Breast epithelium (tissue), 4 donors: ENCODE measurements at places on chromosomes 2 and 18. TPM values are rescaled to one million over a fixed set of nuclear protein-coding genes. Genes with fewer than 3 reads are reported as not detected.

- DNase-seq: no peak
These were observed 7.9 kb downstream of the SLC16A14 start for GRCh38 chr2:230060672-230061293.

- DNase-seq: no peak
These were observed 819 bp upstream of the MAP3K2 start for GRCh38 chr2:127388423-127389164.

- DNase-seq: no peak
These were observed 1.3 kb upstream of the PDK1 start for GRCh38 chr2:172554352-172555271.

GRCh38 chr2:50751311-50752031 is 280.5 kb downstream of the NRXN1 start:
- no peak for DNase-seq

DNA sequence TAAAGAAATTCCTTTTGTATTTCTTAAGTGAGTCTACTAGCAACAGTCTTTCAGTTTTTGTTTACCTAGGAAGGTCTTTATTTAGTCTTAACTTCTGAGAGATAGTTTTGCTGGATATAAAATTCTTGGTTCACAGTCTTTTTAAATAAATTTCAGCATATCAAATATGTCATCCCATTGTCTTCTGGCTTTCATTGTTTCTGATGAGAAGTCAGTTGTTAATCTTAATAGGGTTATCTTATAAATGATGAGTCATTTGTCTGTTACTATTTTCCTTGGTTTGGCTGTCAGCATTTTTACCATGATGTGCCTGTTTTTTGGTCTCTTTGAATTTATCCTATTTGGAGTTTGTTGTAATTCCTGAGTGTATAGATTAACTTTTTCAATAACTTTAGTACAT is 129.3 kb downstream of the FAM210A start:
- no peak for DNase-seq

- no peak for DNase-seq
These were observed 30.2 kb downstream of the NRP2 start for GRCh38 chr2:205712508-205712907.

DNA sequence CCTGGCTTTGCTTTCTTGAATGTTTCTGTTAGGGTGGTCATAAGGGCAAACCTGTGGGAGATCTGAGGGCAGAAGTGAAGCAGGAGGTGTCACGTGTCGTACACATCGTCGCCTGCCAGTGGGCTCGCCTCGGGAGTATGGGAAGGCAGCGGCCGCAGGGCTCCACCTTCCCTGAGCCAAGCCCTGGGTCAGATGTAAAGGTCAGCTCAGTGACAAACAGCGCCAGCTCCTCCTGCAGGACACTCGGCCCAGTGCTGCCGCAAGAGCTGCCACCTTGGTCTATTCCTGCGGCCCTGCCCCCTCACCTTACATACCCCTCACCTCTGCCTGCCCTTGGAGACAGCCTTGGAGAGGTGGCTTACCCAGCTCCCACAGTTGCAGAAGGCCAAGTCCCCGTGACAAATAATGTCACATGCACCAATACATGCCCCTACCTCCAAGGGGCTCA is 64.2 kb downstream of the PSMG2 start:
- no peak for DNase-seq

The C1QL2 gene
- 0.66 TPM for total RNA-seq

The C2orf15 gene
- 4.8 TPM for total RNA-seq

- no peak for DNase-seq
These were observed 786.6 kb upstream of the RAB6C start for GRCh38 chr2:129192841-129193253.

The NEU2 gene
- total RNA-seq: not detected

DNA sequence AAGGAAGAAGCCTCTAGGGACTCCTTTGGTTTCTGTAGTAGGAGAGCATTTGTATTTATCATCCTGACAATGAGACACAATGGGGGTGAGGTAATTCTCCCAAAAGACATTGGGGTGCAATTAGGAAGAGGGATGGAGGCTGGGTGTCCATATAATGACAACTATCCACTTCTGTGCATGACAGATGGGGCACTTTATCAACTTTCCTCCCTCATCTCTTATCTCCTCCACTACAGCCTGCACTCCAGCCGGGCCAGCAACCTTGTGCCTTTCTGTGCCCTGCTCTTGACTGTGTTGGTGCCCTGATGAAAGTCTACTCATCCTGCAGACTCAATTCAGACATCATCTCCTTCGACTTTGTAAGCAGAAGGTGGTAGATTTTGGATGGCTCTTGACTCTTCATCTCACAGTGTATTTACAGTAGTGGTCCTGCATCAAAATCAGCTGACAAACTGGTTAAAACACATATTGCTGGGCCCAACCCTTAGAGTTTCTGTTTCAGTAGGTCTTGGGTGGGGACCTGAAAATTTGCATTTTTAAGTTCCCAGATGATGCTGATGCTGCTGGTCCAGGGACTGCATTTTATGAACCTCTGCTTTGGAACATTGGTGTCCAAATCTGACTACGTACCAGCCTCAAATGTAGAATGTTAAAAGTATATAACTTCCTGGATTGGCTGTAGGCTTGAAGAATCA is 40.8 kb upstream of the CFAP36 start:
- no peak for DNase-seq

The MDH1B gene
- total RNA-seq: 4.7 TPM

- DNase-seq: no peak
These were observed 20.6 kb downstream of the STPG4 start for GRCh38 chr2:47134386-47135090.

The IL18R1 gene
- total RNA-seq: 7.7 TPM

- no peak for DNase-seq
These were observed 16.5 kb upstream of the TTC27 start for GRCh38 chr2:32611366-32611765.
